Activated CD4-positive, alpha-beta T cell treated with anti-CD3 and anti-CD28 coated beads, Interleukin-2, amount 10 ng/mL, durations not matched to agents 7 days and 5 days (primary cell): ENCODE measurements at places on chromosomes 11 and 22. TPM values are rescaled to one million over a fixed set of nuclear protein-coding genes. Genes with fewer than 3 reads are reported as not detected.

MYEOV gene
- not detected for total RNA-seq

WNT11 gene
- not detected for total RNA-seq

OR4A16 gene
- total RNA-seq = not detected

MPZL2 gene
- total RNA-seq = 6.0 TPM

TYR gene
- not detected for total RNA-seq

MPPED2 gene
- not detected for total RNA-seq

DNA sequence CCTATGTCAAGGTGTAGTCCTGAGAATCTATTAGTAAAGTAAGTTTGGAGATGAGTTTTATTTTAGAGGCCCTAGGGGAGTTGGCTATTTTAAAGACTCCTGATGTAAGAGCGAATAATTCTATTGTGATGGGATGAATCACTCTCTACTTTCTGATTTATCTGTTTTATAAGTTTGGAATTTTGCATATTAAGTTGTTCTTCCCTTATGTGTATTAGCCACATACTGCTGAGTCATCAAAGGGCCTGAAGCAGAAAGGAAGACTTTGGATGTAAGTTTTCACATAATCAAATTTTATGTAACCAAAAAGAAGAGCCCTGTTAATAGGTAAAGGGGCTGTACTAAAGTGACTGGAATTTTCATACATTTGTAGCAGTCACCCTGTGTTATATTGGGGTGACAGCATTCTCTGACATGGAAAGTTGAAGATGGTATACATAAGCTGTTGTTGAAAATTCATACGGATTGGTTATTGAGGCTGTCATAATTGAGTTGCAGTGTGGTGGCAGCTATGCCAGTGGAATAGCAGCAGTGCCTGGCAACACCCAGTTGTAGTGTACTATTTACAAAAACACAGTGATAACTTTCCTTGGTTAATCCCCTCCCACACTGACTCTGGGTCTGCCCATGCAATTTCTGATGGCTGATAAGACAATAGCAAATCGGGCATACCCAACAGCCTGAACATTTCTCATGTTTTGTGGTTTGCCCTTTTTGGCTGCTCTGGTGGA, 90.6 kb upstream of the NTM start:
- no peak for DNase-seq

- DNase-seq = no peak
Measured at GRCh38 chr22:40512426-40513136, 123.9 kb downstream of the MRTFA start.

DNA sequence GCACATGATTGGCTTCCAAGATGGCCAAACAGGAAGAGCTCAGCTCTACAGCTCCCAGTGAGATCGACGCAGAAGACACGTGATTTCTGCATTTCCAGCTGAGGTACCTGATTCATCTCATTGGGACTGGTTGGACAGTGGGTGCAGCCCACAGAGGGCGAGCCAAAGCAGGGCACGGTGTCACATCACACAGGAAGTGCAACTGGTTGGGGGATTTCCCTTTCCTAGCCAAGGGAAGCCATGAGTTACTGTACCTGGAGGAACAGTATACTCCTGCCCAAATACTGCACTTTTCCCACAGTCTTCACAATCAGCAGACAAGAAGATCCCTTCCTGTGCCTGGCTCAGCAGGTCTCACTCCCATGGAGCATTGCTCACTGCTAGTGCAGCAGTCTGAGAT, 131.2 kb downstream of the DLG2 start:
- no peak for DNase-seq
